Renal pelvis (tissue), 12 donors: ENCODE measurements at places on chromosomes 6 and 20. TPM values are rescaled to one million over a fixed set of nuclear protein-coding genes. Genes with fewer than 3 reads are reported as not detected.

FAM162B gene
- 5.6 TPM for polyA plus RNA-seq

HLA-DPB1 gene
- polyA plus RNA-seq: 19.9 TPM

- DNase-seq: no peak
Observed at GRCh38 chr20:45832619-45833018, 980 bp upstream of the SNX21 start.

- DNase-seq: no peak
Observed at GRCh38 chr6:15989397-15989796, 139.5 kb upstream of the MYLIP start.

DNA sequence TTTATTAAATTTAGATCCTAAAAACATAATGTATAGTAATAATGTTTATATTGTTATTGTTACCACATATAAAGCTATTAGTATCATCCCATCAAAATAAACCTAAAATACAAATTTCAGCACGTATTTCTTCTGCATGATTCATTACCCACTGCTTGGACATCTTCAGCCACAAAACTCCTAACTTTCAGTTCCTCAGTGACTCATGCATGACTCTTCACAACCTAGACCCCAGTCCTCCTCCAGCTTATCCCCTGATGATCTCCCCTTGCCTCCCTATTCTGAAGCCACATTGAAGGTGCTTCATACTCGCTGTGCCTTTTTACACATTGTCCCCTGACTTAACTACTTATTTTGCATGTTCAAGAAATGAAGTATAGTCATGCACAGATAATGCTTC, 11.2 kb upstream of the GPRC6A start:
- DNase-seq: no peak

GRCh38 chr6:125611573-125612344, 137.7 kb upstream of the HEY2 start:
- DNase-seq: peak; percentile 61

GRCh38 chr20:35541118-35541782, 628 bp upstream of the ERGIC3 start:
- DNase-seq: no peak

GRCh38 chr6:150418827-150419594, 50.2 kb downstream of the IYD start:
- peak; percentile 73 for DNase-seq
